Stimulated activated CD8-positive, alpha-beta memory T cell treated with anti-CD3 and anti-CD28 coated beads, Interleukin-7, amount 100 ng/mL, for 1 hour (primary cell): ENCODE measurements at places on chromosomes 3 and 15.

DNA sequence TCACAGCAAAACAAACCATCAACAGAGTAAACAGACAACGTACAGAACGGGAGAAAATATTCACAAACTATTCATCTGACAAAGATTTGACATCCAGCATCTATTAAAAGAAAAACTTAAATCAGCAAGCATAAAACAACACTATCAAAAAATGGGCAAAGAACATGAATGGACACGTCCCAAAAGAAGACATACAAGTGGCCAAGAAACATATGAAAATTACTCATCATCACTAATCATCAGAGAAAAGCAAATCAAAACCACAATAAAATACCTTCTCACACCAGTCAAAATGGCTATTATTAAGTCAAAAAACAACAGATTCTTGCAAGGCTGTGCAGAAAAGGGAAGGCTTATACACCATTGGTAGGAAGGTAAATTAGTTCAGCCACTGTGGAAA, 13.7 kb upstream of the SERPINI2 start:
- DNase-seq, result no peak

DNA sequence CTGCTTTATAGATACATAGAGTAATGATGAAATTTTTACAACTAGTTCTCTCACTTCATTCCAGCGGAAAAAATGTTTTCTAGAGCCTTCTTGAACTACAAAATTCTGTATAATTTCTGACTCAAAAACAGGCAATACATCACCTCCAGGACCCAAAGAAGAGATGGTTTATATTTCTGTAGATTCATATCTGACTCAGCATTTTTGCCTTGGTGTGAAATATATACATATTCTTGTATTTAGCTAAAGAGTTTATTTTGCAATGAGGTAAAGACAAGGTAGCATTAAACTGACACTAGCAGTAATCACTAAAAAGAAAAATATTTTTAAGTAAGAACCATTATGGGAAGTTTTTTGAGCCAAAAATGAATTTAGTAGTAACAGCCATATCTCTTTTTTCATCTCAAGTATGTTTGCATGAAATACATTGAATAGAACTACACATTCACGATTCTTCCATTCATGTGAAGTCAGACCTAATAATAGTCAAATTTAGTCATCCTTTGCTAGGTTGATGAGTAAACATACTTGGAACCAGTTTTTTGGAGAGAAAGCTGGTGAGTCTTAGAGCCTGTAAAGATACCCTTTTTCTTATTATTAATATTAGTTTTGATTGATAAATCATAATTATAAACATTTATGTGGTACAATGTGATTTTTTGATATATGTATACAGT, 31.6 kb downstream of the COL8A1 start:
- DNase-seq, result no peak

DNA sequence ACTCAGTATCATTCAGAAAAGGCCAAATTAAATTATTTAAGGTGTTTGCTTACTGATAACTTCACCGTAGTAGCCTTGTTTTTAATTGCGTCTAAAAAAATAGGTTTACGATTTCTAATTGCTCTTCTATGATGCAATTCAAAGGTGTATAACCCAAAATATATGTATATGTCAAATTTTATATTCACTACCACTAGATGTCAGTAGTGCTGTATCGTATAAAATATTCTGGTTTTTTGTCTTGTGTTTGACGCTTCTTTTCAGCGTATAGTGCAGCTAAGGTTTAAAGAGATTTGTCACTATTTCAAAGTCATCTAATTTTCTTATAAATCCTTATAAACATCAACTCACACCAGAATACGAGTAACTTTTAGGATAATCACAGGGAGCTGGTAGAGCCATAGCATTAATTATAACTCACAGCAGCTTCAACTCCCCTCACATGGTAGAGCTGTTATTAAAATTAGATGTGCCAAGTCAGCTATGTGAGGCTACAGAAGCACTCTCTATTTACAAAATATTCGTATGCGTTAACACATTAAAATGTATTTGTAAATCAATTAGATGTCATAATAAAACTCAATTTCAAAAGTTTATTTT, 3.5 kb downstream of the PFN2 start:
- DNase-seq, result no peak

DNA sequence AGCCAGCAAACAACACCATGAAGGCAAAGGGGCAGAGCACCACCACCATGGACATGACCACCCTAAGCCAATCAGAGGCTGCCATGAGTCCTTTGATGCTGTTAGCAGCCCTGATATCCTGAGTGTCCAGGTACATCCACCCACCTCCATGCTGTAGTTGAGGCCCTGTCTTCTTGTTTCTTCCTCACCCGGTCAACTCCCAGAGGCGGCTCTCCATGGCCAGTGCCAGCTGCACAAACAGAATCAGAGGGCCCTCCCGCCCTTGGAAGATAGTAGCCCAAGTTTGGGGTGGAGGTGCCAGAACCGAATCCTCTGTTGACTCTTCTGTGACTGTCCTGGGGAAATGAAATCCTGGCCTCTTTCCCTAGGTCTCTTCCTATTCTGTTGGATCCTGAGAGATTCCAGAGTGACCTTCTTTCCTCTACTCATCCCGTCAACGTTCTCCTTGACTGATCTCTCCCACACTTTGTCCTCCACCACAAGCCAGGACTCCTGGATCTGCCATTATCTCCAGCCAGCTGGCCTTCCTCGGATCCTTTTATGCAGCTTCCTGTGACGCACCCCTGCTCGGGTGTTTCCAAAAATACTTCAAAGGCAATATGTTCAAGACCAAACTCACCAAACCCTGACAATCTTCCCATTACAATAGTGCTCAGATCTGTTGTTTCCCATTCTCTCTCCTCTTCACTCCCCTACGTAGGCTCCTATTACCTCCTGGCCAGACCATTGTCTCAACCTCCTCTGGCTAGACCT, 45.4 kb upstream of the DLG1 start:
- DNase-seq, result no peak

DNA sequence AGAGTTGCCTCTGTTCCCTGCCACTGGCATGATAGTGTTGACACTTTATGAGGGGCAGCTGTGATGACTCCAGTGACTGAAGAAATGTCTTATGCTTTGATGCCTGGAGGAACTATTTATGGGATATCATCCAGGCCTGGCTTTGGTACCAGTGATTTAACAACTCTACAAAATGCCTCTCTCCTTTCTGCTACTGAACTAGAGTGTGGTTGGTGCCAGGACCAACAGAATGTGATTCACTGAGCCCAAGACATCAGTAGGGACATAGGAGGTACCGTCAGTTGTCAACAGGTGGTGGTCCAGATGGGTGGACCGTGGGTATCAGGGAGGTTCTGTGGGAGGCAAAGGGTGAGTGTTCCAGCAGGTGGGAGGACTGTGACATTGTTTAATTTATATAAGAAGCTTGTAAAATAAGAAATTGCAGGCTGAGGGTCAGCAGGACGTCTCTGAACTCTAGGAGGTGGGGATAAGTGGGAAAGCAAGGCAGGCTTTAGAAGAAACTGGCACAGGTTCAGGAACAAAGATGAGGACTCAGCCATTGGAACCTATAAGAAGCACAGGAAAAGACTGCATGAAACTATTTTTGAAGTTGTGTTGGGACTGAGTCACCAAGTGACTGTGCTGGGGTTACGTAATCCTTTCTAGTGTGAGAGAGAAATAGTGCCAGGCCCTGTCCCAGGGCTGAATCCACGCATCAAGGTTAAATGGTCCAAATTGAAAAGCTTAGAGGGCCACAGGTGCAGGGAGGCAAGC, 28.5 kb upstream of the SLC7A14 start:
- DNase-seq, result no peak

DNA sequence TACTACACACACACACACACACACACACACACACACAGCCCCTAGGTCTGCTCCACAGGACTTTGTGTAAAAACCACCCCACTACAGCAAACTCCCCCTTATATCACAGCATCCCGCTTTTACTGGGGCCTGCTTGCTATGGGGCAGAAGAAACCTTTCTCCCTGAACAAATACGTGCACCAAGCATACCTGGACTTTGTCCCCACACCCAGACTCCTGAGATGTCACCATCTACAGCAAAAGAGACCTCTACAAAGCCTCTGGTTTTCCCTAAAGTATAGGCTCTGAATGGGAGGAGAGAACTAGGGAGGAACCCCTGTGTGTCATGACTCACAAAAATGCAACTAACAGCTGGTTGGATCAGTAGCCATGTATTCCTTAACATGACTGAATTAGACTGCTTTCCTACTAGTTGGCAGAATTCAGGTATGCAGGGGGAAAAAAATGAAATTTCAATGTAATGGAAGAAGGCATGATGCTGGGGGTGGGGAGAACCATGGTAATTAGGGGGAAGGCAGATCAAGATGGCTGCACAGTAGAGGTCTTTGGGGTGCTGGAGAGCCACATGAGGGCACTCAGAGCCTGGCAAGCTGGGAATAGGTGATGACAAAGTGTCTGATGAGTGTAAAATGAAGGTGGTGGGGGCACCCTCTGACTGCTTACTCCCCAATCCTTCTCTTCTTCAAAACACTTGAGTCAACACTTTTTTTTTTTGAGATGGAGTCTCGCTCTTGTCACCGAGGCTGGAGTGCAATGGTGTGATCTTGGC, 45.9 kb downstream of the DAPK2 start:
- DNase-seq, result no peak

GRCh38 chr3:172965256-172965655, 175.8 kb downstream of the SPATA16 start:
- DNase-seq, result no peak

DNA sequence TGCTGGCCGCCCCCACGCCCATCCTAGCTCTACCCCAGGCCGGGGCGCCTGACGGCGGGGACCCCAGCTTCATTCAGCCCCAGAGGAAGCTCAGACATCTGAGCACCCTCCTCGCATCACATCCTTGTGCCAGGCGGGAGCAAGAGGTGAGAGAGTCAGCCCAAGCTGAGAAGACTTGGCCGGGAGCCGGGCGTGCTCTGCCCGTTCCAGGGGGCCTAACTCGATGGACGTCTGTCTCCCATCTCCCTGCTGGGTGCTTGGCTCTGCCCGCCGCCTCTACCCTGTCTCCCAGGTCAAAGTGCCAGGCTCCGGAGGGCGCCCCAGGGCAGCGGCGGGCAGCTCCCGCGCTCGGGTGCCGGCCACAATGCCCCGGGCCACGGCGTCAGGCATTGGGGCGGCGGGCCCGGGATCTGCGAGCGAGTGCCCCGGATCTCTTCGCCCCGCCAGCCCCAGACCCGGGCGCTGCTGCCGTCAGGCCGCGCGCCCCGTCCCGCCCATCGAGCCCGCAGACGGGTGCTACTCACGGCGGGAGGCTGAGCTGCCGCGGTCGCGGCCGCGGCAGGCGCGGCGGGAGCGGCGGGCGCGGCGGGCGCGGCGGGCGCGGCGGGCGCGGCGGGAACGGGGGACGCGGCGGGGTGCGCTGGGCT, 388 bp downstream of the DAPK2 start:
- DNase-seq, result no peak

- DNase-seq, result no peak
Observed at GRCh38 chr15:100311154-100311625, 30.6 kb downstream of the ADAMTS17 start.

- no peak for DNase-seq
Observed at GRCh38 chr3:171840811-171841619, 2.1 kb upstream of the TMEM212 start.

DNA sequence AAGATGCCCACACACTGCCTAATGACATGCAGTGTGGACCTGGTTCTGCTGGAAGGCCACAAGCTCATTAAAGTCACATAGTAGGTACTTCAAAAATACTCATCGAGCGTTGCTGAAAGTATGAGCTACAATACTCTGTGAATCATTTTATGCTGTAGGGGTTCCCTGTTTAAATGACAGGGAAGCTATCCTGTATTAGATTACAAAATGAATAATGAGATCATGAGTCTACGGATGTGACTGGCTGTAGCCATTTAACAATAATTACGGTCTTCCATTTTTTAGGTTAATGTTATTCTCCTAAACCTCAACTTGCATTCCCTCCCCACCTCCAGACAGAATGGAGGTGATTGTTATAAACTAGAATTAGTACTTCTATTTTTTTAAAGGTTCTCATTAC, 128.2 kb upstream of the FAM3D start:
- DNase-seq, result no peak

GRCh38 chr15:67579164-67579563, 36.7 kb downstream of the MAP2K5 start:
- no peak for DNase-seq

- DNase-seq, result no peak
Observed at GRCh38 chr15:99435113-99435695, 130.6 kb upstream of the MEF2A start.

- DNase-seq, result no peak
Observed at GRCh38 chr3:114033721-114034120, 22.6 kb downstream of the CCDC191 start.

DNA sequence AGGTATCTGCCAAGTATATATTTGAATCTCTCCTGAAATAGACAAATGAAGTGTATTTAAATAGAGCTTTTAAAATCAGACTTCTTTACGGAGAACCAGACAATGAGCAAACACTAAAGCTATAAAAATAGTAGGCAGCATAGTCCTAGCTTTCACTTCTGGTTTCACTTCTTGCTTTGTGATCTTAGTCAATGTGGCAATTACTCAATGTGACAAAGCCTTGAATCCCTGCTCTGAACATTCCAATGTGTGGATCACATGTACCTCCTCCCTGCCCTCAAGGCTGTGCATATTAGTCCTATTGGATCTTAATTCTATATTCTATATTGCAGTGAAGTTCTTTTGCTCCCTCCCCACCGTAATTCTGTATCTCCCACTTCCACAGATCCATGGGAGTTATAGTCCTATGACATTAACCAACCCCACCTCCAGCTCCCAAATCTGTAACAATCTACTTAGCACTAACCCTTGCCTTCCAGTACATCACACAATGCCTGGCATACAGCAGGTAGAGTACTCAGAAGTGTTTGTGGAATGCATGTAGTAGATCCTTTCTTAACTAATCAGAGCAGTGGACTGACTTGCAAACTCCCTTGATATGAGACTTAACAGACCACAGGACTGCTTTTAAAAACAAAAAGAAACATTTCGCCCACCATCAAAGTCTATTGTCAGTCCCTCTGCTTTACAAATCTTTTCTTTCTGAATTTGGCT, 24.3 kb upstream of the CP start:
- no peak for DNase-seq

DNA sequence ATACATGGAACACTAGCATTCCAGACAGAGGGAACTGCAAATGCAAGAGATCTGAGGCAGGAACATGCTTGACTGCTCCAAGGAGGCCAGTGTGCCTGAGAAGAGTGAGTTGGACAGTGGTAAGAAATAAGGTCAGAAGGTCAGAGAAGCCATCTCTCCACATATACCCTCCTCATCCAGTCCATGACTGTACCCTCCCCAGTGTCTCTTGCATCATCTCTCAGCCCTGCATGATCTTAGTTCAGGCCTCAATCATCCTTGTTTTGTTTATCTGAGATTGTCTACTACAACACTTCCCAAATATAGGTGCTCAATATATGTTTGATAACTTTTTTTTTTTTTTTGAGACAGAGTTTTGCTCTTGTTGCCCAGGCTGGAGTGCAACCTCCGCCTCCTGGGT, 5.5 kb upstream of the RSL24D1 start:
- no peak for DNase-seq
